SHP77 treated with DMSO at 0.1 percent for 48 hours (cell line): ENCODE measurements at places on chromosomes 1 and 21.

- no peak for DNase-seq
Observed at GRCh38 chr1:155015527-155016230, 13.1 kb downstream of the ZBTB7B start.

DNA sequence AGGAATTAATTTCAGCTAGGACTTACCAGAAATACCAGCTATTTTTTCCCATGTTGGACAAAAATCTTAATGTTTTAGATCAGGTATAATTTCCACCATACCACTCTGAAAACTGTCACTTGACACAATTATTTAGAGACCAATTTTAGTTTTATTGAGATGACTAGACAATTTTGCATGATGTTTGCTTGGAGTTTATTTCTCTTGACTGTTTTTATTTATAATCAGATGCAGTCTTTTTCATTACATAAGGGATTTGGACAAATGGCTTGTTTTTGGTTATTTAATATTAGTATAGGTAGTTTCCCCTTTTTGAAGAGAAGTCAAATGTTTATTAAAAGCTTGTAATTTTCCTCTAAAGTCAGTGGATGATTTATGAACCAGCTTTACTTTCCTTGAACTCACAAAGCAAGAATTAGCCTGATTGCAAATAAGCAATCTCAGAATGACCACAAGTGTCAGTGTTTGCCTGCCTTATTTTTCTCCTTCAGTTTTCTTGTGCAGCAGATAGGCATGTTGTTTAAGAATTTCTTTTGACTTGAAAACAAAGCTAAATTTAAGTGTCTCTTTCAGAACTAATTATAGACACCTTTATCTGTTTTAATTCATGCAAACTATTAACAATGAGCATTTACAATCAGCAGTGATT, 3.8 kb upstream of the B3GALT2 start:
- DNase-seq: no peak

GRCh38 chr1:56357927-56358690, 221.3 kb downstream of the PLPP3 start:
- DNase-seq: no peak

- no peak for DNase-seq
Observed at GRCh38 chr1:1199141-1199960, 7.0 kb downstream of the TNFRSF18 start.

DNA sequence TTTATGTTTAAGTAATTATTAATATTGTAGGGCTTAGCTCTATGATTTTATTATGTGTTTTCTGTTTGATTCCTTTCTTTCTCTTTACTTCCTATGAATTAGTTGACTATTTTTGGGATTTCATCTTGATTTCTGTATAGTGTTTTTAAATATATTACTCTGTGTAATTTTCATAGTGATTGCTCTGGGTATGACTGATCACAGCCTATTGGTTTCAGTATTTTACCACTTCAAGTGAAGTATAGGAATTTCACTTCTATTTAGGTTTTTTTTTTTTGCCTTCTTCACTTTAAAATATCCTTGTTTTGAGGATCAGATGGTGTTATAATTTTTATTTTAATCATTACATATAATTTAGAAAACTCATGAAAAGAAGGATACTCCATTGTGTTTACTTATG, 94.8 kb downstream of the CRB1 start:
- DNase-seq: no peak

DNA sequence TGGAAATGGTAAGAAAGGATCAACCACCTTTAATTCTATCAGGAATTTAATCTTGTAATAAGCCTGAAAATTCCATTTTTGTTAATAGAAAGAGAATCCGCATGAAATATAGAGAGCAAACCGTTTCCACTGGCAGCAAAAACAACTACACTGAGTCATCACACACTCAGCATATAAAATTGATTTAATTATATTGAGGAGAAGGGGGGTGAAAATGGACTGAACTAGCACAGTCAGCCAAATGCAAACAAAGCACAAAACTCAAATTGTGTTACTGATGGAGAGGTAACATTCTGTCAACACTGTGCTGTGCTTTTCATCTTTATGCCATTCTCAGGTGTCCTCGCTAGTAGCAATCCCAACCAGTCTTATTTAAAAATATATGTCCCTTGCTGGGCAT, 1583.9 kb downstream of the MRPL39 start:
- DNase-seq: peak; percentile 3

- no peak for DNase-seq
Observed at GRCh38 chr1:226220473-226221189, 2.8 kb upstream of the MIXL1 start.

DNA sequence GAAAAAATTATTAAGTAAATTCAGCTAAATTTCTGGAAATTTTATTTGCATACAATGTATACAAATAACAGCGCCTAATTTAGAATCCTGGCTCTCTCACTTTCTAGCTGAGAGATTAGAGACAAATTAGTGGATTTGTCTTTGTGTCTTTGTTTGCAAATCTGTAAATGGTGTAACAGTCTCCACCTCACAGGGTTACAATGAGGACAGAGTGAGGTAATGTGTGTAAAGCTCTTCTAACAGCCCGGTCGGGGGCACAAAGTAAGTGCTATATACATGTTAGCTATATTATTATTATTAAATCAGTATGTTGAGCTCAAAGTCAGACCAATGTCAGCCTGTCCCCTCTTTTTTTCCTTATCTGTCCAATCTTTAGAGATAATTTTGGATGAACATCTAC, 5.0 kb upstream of the ADAMTSL4 start:
- peak; percentile 62 for DNase-seq

DNA sequence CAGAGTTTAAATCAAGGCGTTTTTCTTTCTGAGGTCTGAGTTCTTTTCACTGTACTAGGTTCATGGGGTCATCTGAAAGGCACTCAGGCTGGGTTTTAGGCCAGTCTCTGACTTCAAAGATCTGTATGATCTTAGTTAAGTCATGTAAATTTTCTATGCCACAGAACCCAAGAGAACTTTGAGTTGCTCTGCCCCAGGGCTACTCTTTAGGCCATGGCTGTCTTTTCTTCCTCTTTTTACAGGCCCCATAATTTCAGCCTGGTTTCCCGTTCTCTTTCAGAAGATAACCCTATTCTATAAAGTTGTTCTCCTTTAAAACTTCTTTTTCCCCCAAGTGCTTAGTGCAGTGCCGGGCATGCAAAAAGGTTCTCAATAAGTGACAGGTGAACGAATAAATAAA, 26.1 kb downstream of the METTL13 start:
- DNase-seq: no peak

- no peak for DNase-seq
Observed at GRCh38 chr1:19529664-19530063, 44.3 kb upstream of the CAPZB start.

DNA sequence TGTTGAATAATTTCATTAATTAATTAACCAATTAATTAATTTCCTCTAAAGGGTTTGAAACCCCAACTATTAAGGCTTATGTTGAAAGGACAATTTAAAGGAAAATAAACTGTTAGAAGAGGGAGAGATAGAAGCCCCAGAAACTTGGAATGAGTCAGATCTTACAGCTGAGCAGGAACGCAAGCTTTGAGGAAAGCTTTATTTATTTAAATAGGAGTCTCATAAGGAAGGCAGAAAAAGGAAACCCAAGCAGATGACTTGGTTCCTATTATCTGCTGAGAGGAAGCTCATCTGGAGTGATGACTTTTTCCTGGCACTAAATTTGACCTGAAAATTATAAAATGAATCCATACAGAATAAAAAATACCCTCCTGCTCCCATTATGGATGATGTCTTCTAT, 105.1 kb downstream of the ROR1 start:
- no peak for DNase-seq

- DNase-seq: no peak
Observed at GRCh38 chr21:25639551-25640201, 618 bp downstream of the JAM2 start.

- no peak for DNase-seq
Observed at GRCh38 chr1:8965121-8965820, 19.6 kb downstream of the CA6 start.

DNA sequence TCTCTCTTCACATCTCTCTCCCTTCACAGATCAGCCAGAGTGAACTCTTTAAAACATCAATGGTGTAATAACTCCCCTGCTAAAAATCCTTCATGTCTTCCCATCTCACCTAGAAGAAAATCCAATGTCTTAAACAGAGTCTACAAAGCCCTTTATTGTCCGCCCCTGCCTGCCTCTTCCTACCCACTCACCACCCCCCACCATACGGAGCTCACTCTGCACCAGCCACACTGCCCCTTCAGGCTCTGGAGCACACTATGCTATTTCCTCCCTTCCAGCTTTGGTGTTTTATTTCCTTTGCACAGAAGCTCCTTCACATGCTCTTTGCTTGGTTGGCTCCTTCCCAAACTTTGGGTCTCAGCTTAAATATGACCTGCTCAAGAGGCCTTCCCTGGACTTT, 10.2 kb downstream of the CAMK1G start:
- no peak for DNase-seq

DNA sequence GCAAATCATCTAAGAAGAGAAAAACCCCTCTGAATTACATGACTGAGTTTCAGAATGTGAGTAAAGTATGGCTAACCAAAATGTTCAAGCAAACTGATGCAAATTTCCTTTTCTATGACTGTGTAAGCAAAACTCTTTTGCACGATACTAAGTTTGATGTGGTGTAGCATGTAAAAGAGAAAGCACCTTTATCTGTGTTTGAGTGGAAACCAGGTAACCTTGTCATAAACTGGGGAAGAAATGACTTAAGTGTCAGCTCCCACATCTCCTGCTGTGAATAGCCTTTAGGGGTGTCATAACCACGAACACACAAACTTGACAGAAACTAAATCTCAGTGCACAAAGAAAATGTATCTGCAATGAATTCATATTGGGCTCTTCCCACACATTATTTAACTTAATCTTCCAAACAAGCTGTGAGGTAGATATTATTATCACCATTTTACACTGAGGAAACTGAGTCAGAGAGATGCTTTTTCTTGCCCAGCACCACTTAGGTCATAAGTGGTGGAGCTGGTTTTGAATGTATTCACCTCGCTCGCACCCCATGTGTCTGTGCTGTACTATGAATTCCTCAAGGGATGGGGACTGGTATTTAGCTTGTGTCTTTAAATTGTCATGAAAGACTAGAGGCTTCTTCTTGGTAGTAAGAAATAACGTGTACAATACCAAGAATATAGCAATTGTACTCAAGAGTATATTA, 32.9 kb upstream of the IL12RB2 start:
- no peak for DNase-seq

- no peak for DNase-seq
Observed at GRCh38 chr1:240658312-240658960, 46.5 kb upstream of the GREM2 start.

DNA sequence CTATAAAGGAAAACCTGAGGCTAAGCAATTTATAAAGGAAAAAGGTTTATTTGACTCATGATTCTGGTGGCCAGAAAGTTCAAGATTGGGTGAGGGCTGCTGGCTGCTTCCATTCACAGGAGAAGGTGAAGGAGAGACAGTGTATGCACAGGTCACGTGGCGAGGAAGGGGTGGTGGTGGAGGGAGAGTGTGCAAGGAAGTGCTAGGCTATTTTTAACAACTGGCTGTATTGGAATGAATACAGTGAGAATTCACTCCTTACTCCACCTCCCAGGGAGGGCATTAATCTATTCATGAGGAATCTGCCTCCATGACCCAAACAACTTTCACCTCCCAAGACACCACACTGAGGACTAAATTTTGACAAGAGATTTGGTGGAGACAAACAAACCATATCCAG, 51.0 kb downstream of the SYDE2 start:
- no peak for DNase-seq

- DNase-seq: no peak
Observed at GRCh38 chr1:20785907-20786252, 1.2 kb downstream of the HP1BP3 start.

DNA sequence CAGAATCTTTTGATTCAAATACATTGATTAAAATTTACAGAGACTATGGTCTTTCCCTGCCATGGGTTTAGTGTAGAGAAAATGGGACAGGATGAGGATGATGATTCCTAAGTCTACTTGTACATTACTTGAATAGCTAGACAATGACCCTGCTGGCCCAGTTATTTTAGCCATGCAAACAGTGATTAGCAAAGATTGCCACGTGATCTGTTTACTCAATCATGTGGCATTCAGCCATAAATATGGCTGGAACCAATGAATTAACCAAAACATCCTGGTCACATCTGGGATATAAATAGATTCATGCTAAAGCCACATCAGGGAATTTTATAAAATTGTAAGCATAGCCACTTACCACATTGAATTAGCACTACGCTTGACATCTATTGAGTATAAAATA, 167.3 kb downstream of the PBX1 start:
- DNase-seq: no peak

GRCh38 chr1:61451572-61451968, 273.4 kb downstream of the TM2D1 start:
- DNase-seq: no peak

GRCh38 chr1:166330096-166330495, 163.3 kb upstream of the FAM78B start:
- DNase-seq: no peak

GRCh38 chr1:41315146-41315822, 46.0 kb upstream of the FOXO6 start:
- DNase-seq: no peak

DNA sequence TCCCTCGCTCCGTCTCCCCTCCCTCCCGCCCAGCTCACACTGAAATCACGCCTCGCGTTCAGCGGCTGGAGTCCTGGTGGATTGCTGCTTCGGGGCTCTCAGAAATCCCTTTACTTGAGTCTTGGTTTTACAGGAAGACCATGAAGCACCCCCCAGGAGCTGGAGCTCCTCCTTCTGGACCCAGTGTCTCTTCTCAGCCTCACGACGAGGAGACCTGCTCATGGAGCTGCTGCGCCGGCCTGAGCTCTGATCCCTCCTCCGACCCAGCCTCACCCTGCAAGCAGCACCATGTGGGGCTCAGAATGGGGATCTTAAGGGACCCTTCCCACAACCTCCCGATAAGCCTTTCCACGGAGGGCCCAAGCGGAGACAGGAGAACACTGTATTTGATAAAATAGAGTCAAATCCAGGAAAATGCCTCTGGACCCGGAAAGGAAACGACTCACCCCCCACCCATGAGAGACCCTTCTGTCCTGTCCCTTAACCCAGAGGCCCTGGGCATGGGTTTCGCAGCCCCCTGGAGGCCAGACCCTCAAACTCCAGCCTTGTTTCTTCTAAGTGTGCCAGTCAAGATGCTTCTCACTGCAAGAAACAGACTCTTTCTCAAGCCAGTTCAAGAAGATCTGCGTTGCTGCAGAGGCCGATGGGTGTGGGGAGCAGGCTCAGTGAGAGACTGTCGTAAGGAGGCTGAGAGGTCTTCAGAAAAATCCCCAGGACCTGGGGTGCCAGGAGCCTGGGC, 26.1 kb downstream of the PDE9A start:
- DNase-seq: no peak

GRCh38 chr1:97308131-97308530, 586.5 kb downstream of the PTBP2 start:
- DNase-seq: no peak

GRCh38 chr1:47888294-47888629, 108.9 kb downstream of the TRABD2B start:
- no peak for DNase-seq

DNA sequence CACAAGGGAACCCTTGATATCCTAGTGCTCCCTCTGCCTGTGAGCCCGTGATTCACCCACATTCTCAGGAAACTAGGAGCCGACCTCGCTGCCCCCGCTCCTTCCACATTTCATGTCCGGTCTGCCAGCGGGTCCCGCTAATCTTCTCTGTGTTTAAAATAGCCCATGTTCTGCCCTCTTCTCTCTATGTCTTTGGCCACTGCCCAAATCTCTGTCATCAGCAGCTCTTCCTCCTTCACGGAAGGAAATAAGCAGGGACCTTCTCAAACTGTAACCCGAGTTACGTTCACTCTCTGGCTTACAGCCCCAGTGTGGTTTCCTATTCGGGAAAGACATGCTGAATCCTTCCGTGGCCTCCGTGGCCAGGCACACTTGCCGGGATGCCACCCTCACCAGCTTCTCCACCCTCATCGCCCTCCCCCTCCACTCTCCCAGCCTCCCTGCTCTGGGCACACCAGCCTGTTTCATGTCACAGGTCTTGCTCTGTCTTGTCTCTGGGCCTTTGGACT, 21.1 kb upstream of the UBXN10 start:
- no peak for DNase-seq
